ENCODE measurements at places on chromosomes 4 and X.

- H3K27ac ChIP-seq = no peak overlapping the region
- no peak for DNase-seq
- H3K4me3 ChIP-seq = no peak overlapping the region
- H3K36me3 ChIP-seq = no peaks in the 10 kb centered on the region
- no peaks in the 10 kb centered on the region for H3K27me3 ChIP-seq
Observed at GRCh38 chr4:185773419-185773818, 38.6 kb downstream of the SORBS2 start.

- H3K36me3 ChIP-seq = no peaks in the 10 kb centered on the region
- H3K4me1 ChIP-seq = peaks cover 2% of the 10 kb centered on the region
- H3K4me3 ChIP-seq = no peak overlapping the region
- H3K27ac ChIP-seq = no peak overlapping the region
- peak; percentile 8 for DNase-seq
Observed at GRCh38 chrX:107565931-107566603, 62.2 kb upstream of the PRPS1 start.

DNA sequence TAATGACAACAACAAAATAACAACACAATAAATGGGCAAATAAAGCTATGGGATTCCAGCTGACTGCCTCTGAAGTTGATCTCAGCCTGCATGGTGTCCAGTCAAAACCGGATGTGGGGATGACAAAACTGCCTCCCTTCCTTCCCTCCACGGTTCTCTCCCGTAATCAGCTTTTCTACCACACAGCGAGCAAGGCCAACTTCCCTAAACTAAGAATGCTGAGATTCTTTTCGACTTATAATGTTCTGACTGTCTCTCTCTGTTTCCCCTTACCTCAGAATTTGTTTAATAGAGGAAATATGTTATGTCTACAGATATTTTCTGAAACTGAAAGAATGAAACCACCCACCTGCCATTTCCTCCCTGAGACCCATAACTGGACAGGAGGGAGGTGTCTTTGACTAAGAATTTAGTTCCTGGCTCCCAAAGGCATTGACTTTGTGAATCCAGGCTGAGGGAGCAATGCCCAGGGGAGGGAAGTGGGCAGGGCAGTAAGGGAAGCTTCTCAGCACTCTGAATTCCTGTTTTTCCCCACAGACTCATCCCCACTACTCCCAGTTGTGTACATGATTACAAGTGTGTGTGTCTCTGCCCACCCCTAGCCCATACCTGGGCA is 1.0 kb upstream of the TLR1 start:
- no peak overlapping the region for H3K4me3 ChIP-seq
- DNase-seq = no peak
- H3K27me3 ChIP-seq = no peaks in the 10 kb centered on the region
- H3K4me1 ChIP-seq = no peaks in the 10 kb centered on the region
- H3K27ac ChIP-seq = no peak overlapping the region
- H3K36me3 ChIP-seq = peaks cover 10% of the 10 kb centered on the region

DNA sequence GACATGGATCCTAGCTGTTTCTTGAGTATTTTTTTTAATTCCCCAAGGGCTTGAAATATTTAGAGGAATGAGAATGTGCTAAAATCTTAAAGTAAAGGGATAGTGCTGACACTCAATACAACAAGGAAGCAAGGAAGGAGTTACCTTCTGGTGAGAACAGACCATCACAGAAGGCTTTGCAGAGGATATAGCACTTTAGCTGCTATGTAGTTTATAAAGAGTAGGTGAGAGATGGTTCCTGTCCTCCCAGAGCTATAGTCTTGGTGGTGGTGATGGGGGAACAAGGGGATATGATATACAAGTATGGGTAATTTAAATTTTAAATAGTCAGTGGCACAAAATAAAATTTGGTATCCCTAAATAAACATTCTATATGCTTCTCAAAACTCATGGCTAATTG is 47.6 kb downstream of the MTHFD2L start:
- peaks cover 8% of the 10 kb centered on the region for H3K4me1 ChIP-seq
- no peak for DNase-seq
- H3K4me3 ChIP-seq = no peak overlapping the region
- H3K27ac ChIP-seq = no peak overlapping the region
- H3K36me3 ChIP-seq = no peaks in the 10 kb centered on the region

- no peak for DNase-seq
- peaks cover 6% of the 10 kb centered on the region for H3K4me1 ChIP-seq
- H3K4me3 ChIP-seq = no peak overlapping the region
- H3K27me3 ChIP-seq = peaks cover 2% of the 10 kb centered on the region
Observed at GRCh38 chr4:163611784-163612445, 117.4 kb downstream of the TMA16 start.

DNA sequence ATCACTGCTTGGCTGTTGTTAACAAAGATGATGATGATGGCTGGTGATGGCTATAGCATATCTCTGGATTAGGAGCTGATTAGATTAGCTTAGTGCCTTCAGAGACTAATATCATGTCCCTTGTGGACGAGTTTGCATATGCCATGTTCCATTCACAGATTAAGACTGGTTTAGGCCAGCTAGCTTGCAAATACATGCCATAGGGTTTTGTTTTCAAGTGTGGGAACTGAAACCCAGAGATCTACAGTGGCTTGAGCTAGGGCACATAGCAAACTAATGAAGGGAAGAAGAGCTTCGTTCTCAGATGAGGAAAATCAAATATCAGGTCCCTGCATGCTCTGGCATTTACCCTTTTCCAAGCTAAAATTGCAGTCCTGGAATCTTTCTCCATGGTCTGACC is 492.3 kb downstream of the MAGEE1 start:
- H3K4me1 ChIP-seq = peaks cover 2% of the 10 kb centered on the region
- DNase-seq = no peak
- no peaks in the 10 kb centered on the region for H3K36me3 ChIP-seq

DNA sequence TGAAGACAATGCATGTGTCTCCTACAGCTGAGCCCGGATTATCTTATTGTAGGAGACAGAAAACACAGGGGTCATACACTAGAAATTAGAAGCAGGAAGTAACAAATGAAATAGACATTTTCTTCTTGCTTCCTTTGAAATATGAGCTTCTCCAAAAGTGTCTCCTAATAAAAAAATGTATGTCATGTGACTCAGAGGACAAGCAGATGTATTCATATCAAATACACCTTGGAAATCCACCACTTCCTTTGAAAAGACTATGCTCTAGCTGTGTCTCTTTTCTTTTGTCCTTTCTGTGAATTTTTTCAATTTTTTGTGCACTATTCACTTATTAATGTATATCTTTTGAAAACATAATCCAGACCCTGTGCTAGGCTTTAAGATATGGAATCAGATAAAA is 1906.2 kb downstream of the C4orf33 start:
- no peak overlapping the region for H3K27ac ChIP-seq
- no peak for DNase-seq
- no peak overlapping the region for H3K4me3 ChIP-seq
- no peaks in the 10 kb centered on the region for H3K4me1 ChIP-seq

GRCh38 chrX:10935501-10935900 is 175.6 kb upstream of the HCCS start:
- H3K4me1 ChIP-seq = peaks cover 16% of the 10 kb centered on the region
- no peak overlapping the region for H3K27ac ChIP-seq
- H3K36me3 ChIP-seq = no peaks in the 10 kb centered on the region
- H3K27me3 ChIP-seq = no peaks in the 10 kb centered on the region
- H3K4me3 ChIP-seq = no peak overlapping the region
- no peak for DNase-seq

- H3K27me3 ChIP-seq = no peaks in the 10 kb centered on the region
- H3K4me1 ChIP-seq = no peaks in the 10 kb centered on the region
- H3K36me3 ChIP-seq = no peaks in the 10 kb centered on the region
- no peak overlapping the region for H3K4me3 ChIP-seq
Observed at GRCh38 chrX:18873189-18873791, 110.6 kb downstream of the PHKA2 start.

- no peak for DNase-seq
- H3K27ac ChIP-seq = no peak overlapping the region
- H3K4me3 ChIP-seq = no peak overlapping the region
- no peaks in the 10 kb centered on the region for H3K4me1 ChIP-seq
- no peaks in the 10 kb centered on the region for H3K36me3 ChIP-seq
- no peaks in the 10 kb centered on the region for H3K27me3 ChIP-seq
Observed at GRCh38 chr4:101871962-101872676, 81.6 kb downstream of the BANK1 start.

DNA sequence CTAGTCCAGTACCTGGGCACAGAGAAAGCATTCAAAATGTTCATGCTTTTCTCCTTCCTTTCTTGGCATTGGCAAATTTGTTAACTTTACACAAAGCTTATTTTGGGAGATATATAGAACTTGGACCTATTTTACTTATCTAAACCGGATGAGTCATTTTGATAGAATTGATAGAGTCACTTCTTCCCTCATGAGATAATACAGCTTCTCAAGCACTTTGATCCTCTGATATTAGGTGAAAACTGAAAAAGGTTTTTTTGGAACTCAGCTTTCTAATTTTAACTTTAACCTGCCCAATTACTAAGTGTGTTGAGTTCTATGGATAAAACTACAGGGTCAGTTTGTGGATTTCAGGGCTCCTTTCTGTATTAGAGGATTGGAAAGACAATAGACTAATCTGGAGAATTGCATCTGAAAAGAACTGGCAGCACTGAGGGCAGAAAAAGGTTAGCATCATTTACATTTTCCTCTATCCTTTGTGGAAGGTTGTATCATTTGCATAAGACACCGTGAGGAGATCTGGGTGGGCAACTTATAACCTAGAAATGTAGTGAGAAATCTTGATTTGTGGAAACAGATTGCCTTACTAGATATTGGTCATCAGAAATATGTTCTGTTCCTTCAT is 2.4 kb downstream of the WDR44 start:
- peak overlapping the region; percentile 95 for H3K4me3 ChIP-seq
- H3K27ac ChIP-seq = no peak overlapping the region
- no peak for DNase-seq
- H3K27me3 ChIP-seq = peaks cover 3% of the 10 kb centered on the region
- H3K36me3 ChIP-seq = no peaks in the 10 kb centered on the region

- no peak overlapping the region for H3K4me3 ChIP-seq
- no peaks in the 10 kb centered on the region for H3K36me3 ChIP-seq
- no peaks in the 10 kb centered on the region for H3K27me3 ChIP-seq
- no peak overlapping the region for H3K27ac ChIP-seq
- DNase-seq = no peak
Observed at GRCh38 chr4:124266721-124267120, 445.8 kb downstream of the ANKRD50 start.

- H3K4me3 ChIP-seq = no peak overlapping the region
- peaks cover 4% of the 10 kb centered on the region for H3K27me3 ChIP-seq
- H3K4me1 ChIP-seq = peaks cover 47% of the 10 kb centered on the region
- peak overlapping the region; percentile 95 for H3K27ac ChIP-seq
- no peak for DNase-seq
- no peaks in the 10 kb centered on the region for H3K36me3 ChIP-seq
Observed at GRCh38 chrX:46648660-46649059, 75.1 kb downstream of the CHST7 start.

DNA sequence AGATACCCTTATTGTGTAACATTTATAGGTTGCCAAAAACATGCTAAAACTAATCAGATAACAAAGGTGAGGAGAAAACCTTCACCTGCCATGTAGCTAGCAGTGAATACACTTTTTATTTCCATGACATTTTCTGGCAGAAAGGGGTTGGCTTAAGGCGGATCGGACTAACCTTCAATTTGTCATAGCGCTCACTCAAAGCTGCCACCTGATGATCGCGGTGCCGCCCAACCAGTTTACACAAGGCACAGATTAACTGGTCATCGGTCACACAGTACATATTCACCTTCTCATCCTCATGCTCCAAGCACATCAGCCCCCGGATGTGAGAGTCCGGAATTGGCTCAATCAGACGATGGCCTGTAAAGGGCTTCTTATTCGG is 53.7 kb downstream of the MID1 start:
- no peak overlapping the region for H3K4me3 ChIP-seq
- peaks cover 10% of the 10 kb centered on the region for H3K4me1 ChIP-seq
- no peak overlapping the region for H3K27ac ChIP-seq
- H3K27me3 ChIP-seq = peaks cover 2% of the 10 kb centered on the region

GRCh38 chr4:184807256-184807655 is 18.5 kb downstream of the ACSL1 start:
- no peak for DNase-seq
- no peaks in the 10 kb centered on the region for H3K36me3 ChIP-seq
- no peak overlapping the region for H3K4me3 ChIP-seq
- H3K27me3 ChIP-seq = peaks cover 4% of the 10 kb centered on the region
- H3K27ac ChIP-seq = no peak overlapping the region
- no peaks in the 10 kb centered on the region for H3K4me1 ChIP-seq

DNA sequence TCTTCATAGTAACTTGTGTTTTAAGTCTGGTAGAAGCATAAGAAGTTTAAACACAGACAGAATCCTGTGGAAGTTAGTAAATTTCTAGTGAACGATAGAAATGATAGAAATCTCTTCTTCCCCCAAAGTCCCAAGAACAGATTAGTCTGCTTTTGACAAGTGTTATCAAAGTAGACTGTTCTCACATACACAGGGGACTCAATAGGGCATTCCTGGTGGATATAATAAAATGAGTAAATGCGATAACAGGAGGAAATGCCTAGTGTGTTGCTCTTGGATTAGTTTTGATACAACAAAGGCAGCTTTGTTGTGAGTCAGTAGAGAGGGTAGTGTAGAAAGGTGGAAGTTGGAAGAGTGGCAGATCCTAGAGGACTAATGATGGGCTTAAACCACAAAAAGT is 43.5 kb downstream of the CLCN3 start:
- peak overlapping the region; percentile 94 for H3K27ac ChIP-seq
- peaks cover 45% of the 10 kb centered on the region for H3K4me1 ChIP-seq
- H3K27me3 ChIP-seq = no peaks in the 10 kb centered on the region
- H3K4me3 ChIP-seq = peak overlapping the region; percentile 24

GRCh38 chrX:124086411-124086810 is 124.9 kb downstream of the STAG2 start:
- H3K4me1 ChIP-seq = no peaks in the 10 kb centered on the region
- H3K27ac ChIP-seq = no peak overlapping the region
- H3K4me3 ChIP-seq = no peak overlapping the region
- peaks cover 8% of the 10 kb centered on the region for H3K36me3 ChIP-seq
- no peak for DNase-seq
- H3K27me3 ChIP-seq = peaks cover 5% of the 10 kb centered on the region

DNA sequence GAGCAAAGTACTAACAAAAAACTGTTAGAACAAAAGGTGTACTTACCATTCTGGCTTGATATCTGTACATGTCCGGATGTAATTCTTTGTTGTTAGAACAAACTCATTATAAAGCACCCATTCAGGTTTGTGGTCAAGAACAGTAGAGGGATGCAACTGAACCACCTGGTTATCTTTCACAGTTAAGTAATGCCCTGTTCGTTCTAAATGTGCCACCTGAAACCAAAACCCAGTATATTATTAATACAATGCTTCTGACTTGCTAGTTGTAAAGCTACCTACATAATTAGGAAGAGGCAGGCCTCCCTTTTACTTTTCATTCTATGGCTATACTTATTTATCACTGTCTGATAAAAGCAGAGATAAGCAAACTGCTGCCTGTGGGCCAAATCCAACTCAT is 54.8 kb downstream of the DHX15 start:
- no peaks in the 10 kb centered on the region for H3K27me3 ChIP-seq
- no peak overlapping the region for H3K27ac ChIP-seq
- no peaks in the 10 kb centered on the region for H3K36me3 ChIP-seq
- DNase-seq = no peak

- peak; percentile 6 for DNase-seq
- no peaks in the 10 kb centered on the region for H3K27me3 ChIP-seq
- H3K4me3 ChIP-seq = no peak overlapping the region
- H3K36me3 ChIP-seq = no peaks in the 10 kb centered on the region
- no peak overlapping the region for H3K27ac ChIP-seq
- H3K4me1 ChIP-seq = peaks cover 7% of the 10 kb centered on the region
Observed at GRCh38 chr4:156294577-156294976, 340.9 kb upstream of the CTSO start.

Data from endothelial cell (in vitro differentiated cells).